Kidney epithelial cell (primary cell): ENCODE measurements at places on chromosomes 11 and 22. TPM values are rescaled to one million over a fixed set of nuclear protein-coding genes. Genes with fewer than 3 reads are reported as not detected.

Gene FAM180B
- not detected in 2 replicates for total RNA-seq

Gene OR8U1
- not detected in 2 replicates for total RNA-seq

Gene TSGA10IP
- not detected in 2 replicates for total RNA-seq

Gene CCS
- total RNA-seq = 20.6 and 21.8 TPM in 2 replicates

Gene IFITM10
- 0.14 and 1.1 TPM in 2 replicates for total RNA-seq

Gene TENM4
- 35.3 and 49.4 TPM in 2 replicates for total RNA-seq

Gene DENND6B
- total RNA-seq = 4.5 TPM in 2 replicates

Gene CCDC81
- total RNA-seq = not detected in 2 replicates

Gene NPTXR
- 2.4 and 5.4 TPM in 2 replicates for total RNA-seq

Gene OR51E2
- not detected in 2 replicates for total RNA-seq

Gene LRRN4CL
- total RNA-seq = 0.25 TPM in 1 of 2 replicates, not detected in the other

Gene OR8D1
- not detected in 2 replicates for total RNA-seq

Gene FGF3
- not detected in 2 replicates for total RNA-seq

Gene SMTNL1
- total RNA-seq = not detected in 2 replicates

Gene KLHL35
- total RNA-seq = 1.5 and 6.8 TPM in 2 replicates

Gene OR2AG2
- total RNA-seq = 0.04 and 0.27 TPM in 2 replicates

Gene SOX6
- total RNA-seq = 2.7 and 4.1 TPM in 2 replicates

Gene ZP1
- not detected in 2 replicates for total RNA-seq

Gene OR9Q2
- total RNA-seq = not detected in 2 replicates

Gene MS4A6A
- 0.55 and 2.3 TPM in 2 replicates for total RNA-seq

Gene HEPHL1
- total RNA-seq = not detected in 2 replicates

Gene BDNF
- 4.3 and 4.8 TPM in 2 replicates for total RNA-seq

Gene GGT1
- total RNA-seq = 22.7 and 22.8 TPM in 2 replicates

Gene OR2AG1
- total RNA-seq = not detected in 2 replicates

Gene IRAG1
- 0.21 and 0.54 TPM in 2 replicates for total RNA-seq

Gene UPB1
- not detected in 2 replicates for total RNA-seq

Gene PLCB3
- 25.4 and 32.5 TPM in 2 replicates for total RNA-seq

Gene PARVA
- 39.6 and 45.9 TPM in 2 replicates for total RNA-seq

Gene OR52N4
- not detected in 2 replicates for total RNA-seq

Gene SERHL2
- total RNA-seq = 0.27 and 2.0 TPM in 2 replicates

Gene ACER3
- total RNA-seq = 20.8 and 27.6 TPM in 2 replicates

Gene PTPRCAP
- 2.5 and 3.0 TPM in 2 replicates for total RNA-seq

Gene SPDYC
- total RNA-seq = not detected in 2 replicates

Gene MYH9
- total RNA-seq = 1,580 and 1,647 TPM in 2 replicates

Gene SYTL2
- total RNA-seq = 7.5 and 10.5 TPM in 2 replicates

Gene PIK3C2A
- 46.8 and 48.3 TPM in 2 replicates for total RNA-seq

Gene C11orf52
- total RNA-seq = 3.1 and 5.0 TPM in 2 replicates

Gene GDPD4
- 0.08 TPM in 1 of 2 replicates, not detected in the other for total RNA-seq

Gene MMP27
- not detected in 2 replicates for total RNA-seq

Gene LRRC56
- total RNA-seq = 1.6 and 1.9 TPM in 2 replicates
